ENCODE measurements at places on chromosomes 16 and 17. TPM values are rescaled to one million over a fixed set of nuclear protein-coding genes. Genes with fewer than 3 reads are reported as not detected.
A peak's percentile ranks its signal among the peaks of the same experiment; 100 is the strongest.

The CACNG5 gene
- not detected for polyA plus RNA-seq

The PSME3 gene
- polyA plus RNA-seq: 41.1 TPM

The PPP1R27 gene
- polyA plus RNA-seq: not detected

The C1QL1 gene
- polyA plus RNA-seq: not detected

GRCh38 chr17:60720763-60721531, 43.3 kb downstream of the BCAS3 start:
- no peak overlapping the region for H3K27ac ChIP-seq
- no peaks in the 10 kb centered on the region for H3K4me1 ChIP-seq
- no peaks in the 10 kb centered on the region for H3K36me3 ChIP-seq
- no peak overlapping the region for H3K4me3 ChIP-seq
- no peaks in the 10 kb centered on the region for H3K27me3 ChIP-seq

DNA sequence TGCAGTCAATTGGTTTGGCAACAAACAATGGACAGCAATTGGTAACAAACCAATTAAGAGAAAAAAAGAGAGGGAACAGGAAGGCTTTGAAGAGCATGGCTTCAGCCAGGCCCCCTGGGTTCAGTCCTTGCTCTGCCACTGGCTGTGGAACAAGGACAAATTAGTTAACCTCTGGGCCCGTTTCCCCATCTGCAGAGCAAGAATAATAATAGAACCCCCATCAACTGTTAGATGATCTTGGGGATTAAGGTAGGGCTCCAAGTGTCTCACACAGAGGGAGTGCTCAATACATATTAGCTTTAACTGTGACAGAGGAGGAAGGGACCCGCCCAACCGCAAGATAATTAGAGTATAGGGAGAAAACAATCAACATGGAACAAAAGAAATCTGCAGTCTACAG, 55.2 kb downstream of the PECAM1 start:
- H3K4me1 ChIP-seq: no peaks in the 10 kb centered on the region
- no peaks in the 10 kb centered on the region for H3K36me3 ChIP-seq
- no peaks in the 10 kb centered on the region for H3K27me3 ChIP-seq
- H3K4me3 ChIP-seq: no peak overlapping the region
- no peak for DNase-seq
- H3K27ac ChIP-seq: no peak overlapping the region

DNA sequence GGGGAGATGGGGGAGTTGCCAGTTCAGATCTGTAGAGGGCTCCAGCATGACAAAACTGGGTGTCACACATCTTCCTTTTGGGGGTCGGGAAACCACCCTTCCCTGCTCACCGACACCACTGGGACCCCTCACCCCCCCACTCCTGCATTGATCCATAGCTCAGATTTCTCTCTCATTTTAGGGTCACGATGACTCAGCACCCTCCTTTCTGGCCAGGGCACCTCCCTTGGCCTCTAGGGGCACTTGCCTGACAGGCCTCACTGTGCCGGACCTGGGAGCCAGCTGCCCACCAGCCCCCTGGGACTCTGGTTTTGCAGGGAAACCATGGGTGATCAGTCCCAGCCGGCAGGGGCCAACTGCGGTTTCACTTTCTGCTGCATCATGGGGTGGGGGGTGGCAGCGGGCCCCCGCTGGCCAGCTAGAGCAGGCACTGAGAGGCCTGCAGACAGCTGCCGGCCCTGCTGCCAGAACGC, 239.4 kb downstream of the MRTFB start:
- H3K4me1 ChIP-seq: no peaks in the 10 kb centered on the region
- no peak overlapping the region for H3K4me3 ChIP-seq
- H3K36me3 ChIP-seq: no peaks in the 10 kb centered on the region
- no peak for DNase-seq

- H3K27ac ChIP-seq: no peak overlapping the region
- H3K27me3 ChIP-seq: no peaks in the 10 kb centered on the region
- H3K4me3 ChIP-seq: no peak overlapping the region
Measured at GRCh38 chr16:58820411-58820810, 86.3 kb upstream of the GOT2 start.

DNA sequence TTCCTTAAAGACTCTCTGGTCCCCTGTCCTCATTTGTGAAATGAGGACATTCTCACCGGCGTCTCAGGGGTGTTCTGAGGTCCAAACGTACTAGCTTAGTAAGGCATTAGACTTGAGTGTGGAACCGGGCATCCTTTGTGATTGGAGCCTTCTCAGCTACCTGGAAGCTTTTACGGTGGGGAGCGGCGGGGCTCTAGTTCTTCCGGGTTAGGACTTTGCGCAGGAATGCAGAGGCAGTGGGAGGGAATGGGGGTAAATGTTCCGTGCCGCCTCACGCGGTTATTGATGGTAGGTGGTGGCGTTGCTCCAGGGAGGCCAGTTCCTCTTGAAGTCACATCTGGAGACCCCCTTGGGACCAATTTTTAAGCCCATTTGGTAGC, 113.6 kb downstream of the SNX29 start:
- no peaks in the 10 kb centered on the region for H3K4me1 ChIP-seq
- no peak overlapping the region for H3K4me3 ChIP-seq
- no peak overlapping the region for H3K27ac ChIP-seq
- H3K36me3 ChIP-seq: no peaks in the 10 kb centered on the region
- peak; percentile 57 for DNase-seq
- no peaks in the 10 kb centered on the region for H3K27me3 ChIP-seq

GRCh38 chr17:81582341-81582740, 30.2 kb upstream of the FAAP100 start:
- H3K36me3 ChIP-seq: peaks cover 4% of the 10 kb centered on the region
- no peak for DNase-seq
- no peak overlapping the region for H3K27ac ChIP-seq
- H3K4me1 ChIP-seq: peaks cover 4% of the 10 kb centered on the region
- H3K4me3 ChIP-seq: no peak overlapping the region
- H3K27me3 ChIP-seq: no peaks in the 10 kb centered on the region

- no peak overlapping the region for H3K27ac ChIP-seq
- DNase-seq: no peak
- no peak overlapping the region for H3K4me3 ChIP-seq
- no peaks in the 10 kb centered on the region for H3K36me3 ChIP-seq
- no peaks in the 10 kb centered on the region for H3K4me1 ChIP-seq
Measured at GRCh38 chr16:71811261-71811803, 2.7 kb upstream of the AP1G1 start.

DNA sequence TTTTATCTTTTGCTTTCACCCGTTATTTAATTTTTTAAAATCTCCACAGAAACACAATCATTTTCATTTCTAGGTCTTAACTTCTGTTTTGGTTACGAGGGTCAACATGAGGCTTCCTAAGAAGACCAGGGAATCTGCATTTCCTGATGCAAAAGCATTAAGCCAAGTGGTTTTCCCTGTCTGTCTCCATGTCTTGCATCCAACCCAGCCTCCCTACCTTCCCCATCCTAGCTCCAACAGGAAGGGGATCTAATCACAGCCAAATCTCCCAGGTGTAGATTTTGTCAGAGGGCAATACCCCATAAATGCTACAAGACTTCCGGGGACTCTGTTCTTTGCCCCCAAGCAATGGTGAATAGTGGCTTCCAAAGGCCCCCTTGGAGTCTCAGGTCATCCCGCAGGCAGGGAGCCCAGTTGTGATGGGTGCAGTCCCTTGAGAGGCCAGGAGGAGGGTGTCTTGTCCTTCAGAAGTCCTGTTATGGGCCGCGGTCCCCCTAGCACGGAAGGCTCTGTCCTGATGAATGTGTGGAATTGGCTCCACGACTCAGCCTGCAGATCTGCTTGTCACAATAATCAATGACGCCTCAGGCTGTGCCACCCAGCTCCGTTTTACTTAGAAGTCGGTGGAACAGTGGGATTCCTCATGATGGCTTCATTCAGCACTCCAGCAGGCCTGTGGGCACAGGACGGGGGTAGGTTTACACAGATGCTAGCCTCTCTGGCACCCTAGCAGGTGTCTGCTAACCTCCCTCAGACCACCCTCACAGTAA, 141.1 kb downstream of the RGS9 start:
- no peak overlapping the region for H3K27ac ChIP-seq
- DNase-seq: no peak
- H3K4me1 ChIP-seq: peaks cover 4% of the 10 kb centered on the region
- no peaks in the 10 kb centered on the region for H3K36me3 ChIP-seq

DNA sequence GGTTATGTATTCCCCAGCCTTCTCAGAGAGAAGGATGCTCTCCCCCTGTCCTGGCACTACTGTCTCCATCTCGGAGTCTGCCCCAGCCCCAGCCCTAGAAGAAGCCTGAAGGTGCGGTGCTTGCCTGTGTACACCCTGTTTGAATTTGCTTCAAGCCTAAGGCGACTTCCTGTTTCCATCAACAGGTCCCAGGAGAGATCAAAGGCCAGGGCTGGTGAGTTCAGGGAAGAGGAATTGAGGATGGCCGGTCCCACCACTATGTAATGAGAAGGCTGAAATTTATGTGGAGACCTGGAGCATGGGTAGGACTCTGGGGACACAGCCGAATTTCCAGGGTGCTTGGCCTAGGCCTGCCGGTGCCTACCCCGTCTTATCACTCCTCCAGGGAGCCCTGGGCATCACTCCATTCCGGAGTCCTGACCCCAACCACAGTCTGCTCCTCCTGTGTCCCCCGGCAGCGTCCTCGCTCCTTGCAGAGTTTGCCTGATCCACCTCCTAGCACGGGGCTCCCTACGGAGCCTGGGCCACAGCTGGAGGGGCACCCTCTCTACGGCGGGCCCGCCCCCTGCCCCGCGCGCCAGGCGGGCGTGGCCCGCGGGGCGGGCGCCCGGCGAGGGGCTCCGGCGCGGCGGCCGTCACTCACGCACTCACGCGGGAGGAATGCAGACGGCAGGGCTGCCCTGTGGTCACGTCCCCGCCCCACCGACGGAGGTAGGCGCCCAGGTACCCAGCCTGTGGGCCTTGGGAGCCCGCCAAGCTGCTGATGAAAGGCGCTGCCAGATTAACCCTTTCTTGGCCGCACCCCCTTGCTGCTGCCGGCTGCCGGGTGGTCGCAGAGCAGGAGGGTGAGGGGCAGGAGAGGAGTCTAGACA, 53.8 kb upstream of the TAC4 start:
- no peaks in the 10 kb centered on the region for H3K36me3 ChIP-seq
- H3K4me1 ChIP-seq: no peaks in the 10 kb centered on the region
- DNase-seq: no peak
- H3K27ac ChIP-seq: no peak overlapping the region

Data from aorta (tissue), 5 donors.